ENCODE measurements at places on chromosomes 4 and X. TPM values are rescaled to one million over a fixed set of nuclear protein-coding genes. Genes with fewer than 3 reads are reported as not detected.

GABRG1 gene
- not detected for total RNA-seq

DNA sequence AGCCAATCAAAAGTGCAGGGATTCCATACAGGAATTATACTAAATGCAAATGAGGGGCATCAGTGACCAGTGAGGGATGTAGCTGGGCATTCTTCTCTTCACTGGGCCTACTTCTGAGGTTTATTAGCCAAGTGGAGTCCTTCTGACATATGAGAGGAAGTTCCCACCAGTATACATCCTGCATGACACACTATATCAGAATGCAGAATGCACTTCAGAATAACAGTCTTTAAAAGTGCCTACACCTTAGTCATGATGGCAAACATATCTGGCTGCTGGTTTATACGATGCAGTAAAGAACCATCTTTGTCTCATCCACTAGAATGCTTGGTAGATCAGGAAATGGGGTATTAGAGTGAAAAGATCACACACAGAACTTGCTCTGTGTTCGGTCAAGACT, 180.3 kb upstream of the PPARGC1A start:
- no peak overlapping the region for H3K4me3 ChIP-seq
- no peak for DNase-seq
- no peaks in the 10 kb centered on the region for H3K4me1 ChIP-seq
- H3K27ac ChIP-seq = no peak overlapping the region
- no peaks in the 10 kb centered on the region for H3K36me3 ChIP-seq

DNA sequence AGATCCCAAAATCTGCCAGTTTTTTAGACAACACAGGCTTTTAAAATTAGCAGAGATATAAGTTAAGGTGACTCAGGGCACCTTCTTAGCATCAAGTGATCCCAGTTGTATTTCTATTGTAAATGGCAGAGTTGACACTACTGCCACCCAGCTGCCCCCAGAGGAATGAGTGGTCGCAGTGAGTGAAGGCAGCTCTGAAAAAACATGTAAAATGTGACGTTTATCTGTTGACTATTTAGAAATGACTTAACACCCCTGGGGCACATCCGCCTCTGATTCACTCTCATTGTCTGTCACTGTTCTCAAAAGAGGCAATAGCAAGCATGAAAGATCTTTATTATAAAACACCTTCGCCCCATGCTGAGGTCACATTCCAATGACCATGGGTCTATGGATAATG, 592.4 kb downstream of the ACTRT1 start:
- H3K27ac ChIP-seq = no peak overlapping the region
- no peaks in the 10 kb centered on the region for H3K4me1 ChIP-seq
- no peaks in the 10 kb centered on the region for H3K36me3 ChIP-seq
- no peak for DNase-seq

GRCh38 chr4:165209796-165210195, 2.4 kb downstream of the KLHL2 start:
- H3K27me3 ChIP-seq = no peaks in the 10 kb centered on the region
- no peak for DNase-seq
- H3K36me3 ChIP-seq = no peaks in the 10 kb centered on the region
- H3K27ac ChIP-seq = no peak overlapping the region
- H3K4me1 ChIP-seq = peaks cover 12% of the 10 kb centered on the region

GRCh38 chr4:138841343-138841742, 174.2 kb upstream of the NOCT start:
- no peaks in the 10 kb centered on the region for H3K36me3 ChIP-seq
- no peaks in the 10 kb centered on the region for H3K4me1 ChIP-seq
- H3K27ac ChIP-seq = no peak overlapping the region
- H3K4me3 ChIP-seq = no peak overlapping the region

All from stomach (tissue), 19 donors.